ENCODE measurements at places on chromosomes 3 and 15. TPM values are rescaled to one million over a fixed set of nuclear protein-coding genes. Genes with fewer than 3 reads are reported as not detected.

DNA sequence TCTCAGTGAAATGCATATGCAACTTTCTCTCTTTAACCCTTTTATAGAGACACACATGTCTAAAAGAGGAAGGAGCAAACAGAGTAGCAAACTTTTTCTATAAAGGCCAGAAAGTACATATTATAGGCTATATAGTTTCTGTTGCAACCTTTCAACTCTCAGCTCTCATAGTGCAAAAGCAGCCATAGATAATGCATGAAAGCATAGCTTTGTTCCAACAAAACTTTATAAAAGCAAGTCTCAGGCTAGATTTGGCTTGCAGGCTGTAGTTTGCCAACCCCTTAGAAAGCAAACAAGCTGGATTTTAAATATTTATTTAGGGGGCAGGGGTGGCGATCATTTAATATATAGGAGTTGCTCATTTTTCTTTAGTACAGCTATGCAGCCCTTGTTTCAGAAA, 193.1 kb upstream of the LRRFIP2 start:
- H3K4me1 ChIP-seq: peaks cover 2% of the 10 kb centered on the region
- DNase-seq: no peak
- H3K27me3 ChIP-seq: no peaks in the 10 kb centered on the region
- peaks cover 22% of the 10 kb centered on the region for H3K36me3 ChIP-seq
- no peak overlapping the region for H3K4me3 ChIP-seq
- H3K27ac ChIP-seq: no peak overlapping the region

DNA sequence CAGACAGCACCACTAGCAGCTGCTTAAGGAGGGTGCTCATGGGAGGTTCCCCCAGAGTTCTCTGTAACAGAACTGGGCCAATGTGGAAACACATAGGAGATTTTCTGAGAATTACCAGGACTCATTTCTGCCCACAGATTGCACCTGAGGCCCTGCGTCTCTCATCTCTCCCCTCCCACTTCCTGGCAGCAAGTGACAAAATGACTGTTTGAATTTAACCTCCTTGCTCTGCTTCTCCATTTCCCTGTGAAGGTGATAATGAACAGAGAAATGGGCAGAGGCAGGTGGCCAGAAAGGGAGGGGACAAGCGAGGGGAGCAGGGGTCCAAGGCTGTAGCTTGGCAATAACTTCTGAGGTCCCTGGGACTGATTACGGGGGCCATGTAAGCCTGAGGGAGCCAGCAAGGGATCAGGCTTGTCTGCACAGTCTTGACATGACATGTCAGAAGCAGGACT, 8.0 kb downstream of the EPHB1 start:
- no peak for DNase-seq
- H3K27me3 ChIP-seq: peaks cover 12% of the 10 kb centered on the region
- no peaks in the 10 kb centered on the region for H3K36me3 ChIP-seq
- no peaks in the 10 kb centered on the region for H3K4me1 ChIP-seq
- no peak overlapping the region for H3K27ac ChIP-seq

DNA sequence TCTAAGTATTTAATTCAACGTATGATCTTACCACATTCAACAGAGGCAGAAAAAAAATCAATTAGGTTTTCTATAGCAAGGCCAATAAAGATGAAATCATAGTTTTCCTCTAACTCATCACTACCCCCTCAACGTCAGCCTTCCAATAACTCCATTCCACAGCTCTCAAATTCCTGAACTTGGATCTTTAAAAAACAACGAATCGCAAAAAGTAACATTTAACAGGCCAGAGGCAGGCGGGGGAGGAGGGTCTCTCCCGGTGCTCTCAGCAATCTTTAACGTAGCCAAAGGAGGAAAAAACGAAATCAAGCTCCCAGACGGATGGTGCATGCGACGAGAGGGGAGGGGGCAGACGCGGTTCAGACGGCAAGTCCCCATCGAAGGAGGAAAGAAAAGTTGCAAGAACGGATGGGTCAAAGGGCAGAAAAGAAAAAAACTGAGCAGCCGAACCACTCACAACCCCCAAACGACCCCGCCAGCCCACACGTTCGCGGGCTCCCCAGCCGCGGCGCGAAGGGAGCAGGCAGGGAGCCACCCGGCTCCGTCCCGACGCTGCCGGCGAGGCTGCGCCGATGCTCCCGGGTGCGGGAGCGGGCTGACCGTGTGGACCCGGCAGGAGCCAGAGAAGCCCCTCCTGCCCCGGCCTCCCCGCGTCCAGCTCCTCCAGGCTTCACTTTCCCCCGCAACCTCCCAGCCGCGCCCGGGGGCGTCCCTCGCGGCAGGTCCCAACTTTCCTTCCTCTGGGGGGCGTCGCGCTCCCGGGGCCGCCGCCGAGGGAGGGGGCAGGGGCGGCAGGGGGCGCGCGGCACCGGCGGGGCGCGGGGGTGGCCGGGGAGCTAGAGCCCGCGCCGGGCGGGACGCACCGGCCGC, 703 bp downstream of the PEAK1 start:
- H3K4me3 ChIP-seq: peak overlapping the region; percentile 98
- H3K27me3 ChIP-seq: no peaks in the 10 kb centered on the region
- peaks cover 39% of the 10 kb centered on the region for H3K4me1 ChIP-seq

Gene DIPK2A
- 30.9 TPM for total RNA-seq

Gene ACP3
- total RNA-seq: not detected

Gene DUOX2
- 0.19 TPM for total RNA-seq

GRCh38 chr3:69004138-69004537, 9.3 kb downstream of the EOGT start:
- H3K27me3 ChIP-seq: no peaks in the 10 kb centered on the region
- no peaks in the 10 kb centered on the region for H3K4me1 ChIP-seq
- no peak overlapping the region for H3K27ac ChIP-seq
- peaks cover 5% of the 10 kb centered on the region for H3K36me3 ChIP-seq

- H3K4me3 ChIP-seq: no peak overlapping the region
- no peaks in the 10 kb centered on the region for H3K36me3 ChIP-seq
- H3K27me3 ChIP-seq: peaks cover 9% of the 10 kb centered on the region
- no peak overlapping the region for H3K27ac ChIP-seq
Observed at GRCh38 chr15:39887211-39887610, 32.9 kb downstream of the GPR176 start.

All from natural killer cell treated with Interleukin-12 subunit alpha and Interleukin-12 subunit beta and Interleukin-15 and Interleukin-18, amount 100 ng/mL, for 72 hours (primary cell).